ENCODE measurements at places on chromosomes 7 and 10.

- DNase-seq = no peak
These were observed 57.2 kb downstream of the ITIH5 start for GRCh38 chr10:7609556-7609955.

- no peak for DNase-seq
These were observed 16.8 kb upstream of the DLG5 start for GRCh38 chr10:77943121-77943901.

DNA sequence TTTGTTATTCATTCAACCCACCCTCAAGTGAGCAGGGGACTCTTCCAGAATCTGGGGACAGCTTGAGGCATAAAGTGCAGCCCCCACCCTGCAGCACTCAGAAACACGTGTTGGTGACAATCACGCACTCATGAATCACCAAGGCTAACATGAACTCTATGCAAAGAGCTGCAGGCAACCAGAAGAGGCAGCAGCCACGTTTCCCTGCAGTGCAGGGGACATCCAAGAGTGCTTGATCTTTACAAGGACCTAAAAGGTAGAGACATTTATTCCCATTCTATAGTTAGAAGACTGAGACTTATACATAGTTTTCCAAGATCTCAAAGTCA, 135.2 kb upstream of the GDF10 start:
- DNase-seq = no peak

- no peak for DNase-seq
These were observed 806.9 kb downstream of the TNS3 start for GRCh38 chr7:46775020-46775419.

DNA sequence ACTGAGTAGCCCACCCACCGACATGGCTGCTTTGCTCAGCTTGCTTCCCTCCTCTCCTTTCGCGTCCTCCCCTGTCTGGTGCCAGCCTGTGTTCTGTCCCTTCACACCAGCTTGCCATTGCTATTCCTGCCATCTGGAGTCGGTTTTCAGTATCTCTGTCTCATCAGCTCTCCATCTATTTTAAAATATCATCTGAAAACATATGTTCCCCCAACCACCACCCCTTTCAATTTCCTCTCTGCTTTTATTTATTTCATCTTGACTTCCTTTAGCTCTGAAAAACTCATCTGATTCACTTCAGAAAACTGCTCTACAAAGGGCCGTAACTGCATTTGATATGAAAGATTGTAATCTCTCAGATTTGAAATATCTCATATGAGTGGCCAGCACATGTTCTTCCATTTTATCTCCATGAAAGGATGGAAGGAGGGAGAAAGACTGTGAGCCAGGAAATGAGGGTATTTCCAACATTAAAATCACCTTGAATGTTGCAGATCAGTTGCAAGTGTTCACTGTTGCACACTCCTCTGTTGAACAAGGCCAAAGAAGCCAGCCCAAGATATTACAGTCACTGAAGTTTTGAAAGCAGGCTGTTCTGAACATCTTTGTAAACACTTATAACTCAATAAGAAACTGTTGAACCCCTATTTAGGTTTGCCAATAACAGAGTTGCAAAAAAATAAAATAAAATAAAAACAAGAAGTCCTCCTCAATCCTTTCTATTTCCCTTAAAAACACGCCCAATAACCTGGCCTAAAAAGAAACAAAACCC, 202.4 kb upstream of the NEBL start:
- no peak for DNase-seq

GRCh38 chr7:131735101-131735500, 178.7 kb upstream of the PODXL start:
- no peak for DNase-seq

DNA sequence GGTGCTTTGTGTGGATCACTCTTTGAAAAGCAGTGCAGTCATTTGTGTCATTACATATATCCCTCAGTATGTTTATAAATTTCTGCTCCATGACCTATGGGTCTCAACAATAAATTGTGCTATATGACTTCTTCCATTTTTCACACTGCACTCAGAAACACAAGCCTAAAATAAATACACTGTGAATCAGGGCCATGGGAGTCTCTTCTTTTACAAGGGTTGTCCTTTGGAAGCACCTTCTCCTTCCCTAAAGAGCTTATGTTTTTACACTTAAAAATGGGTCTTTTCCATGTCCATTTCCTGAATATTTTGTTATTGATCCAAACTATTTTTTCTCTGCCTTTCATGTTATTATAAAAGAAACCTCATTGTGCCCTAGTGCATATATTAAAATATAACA, 108.3 kb upstream of the MEOX2 start:
- DNase-seq = no peak

GRCh38 chr7:36683695-36684357, 40.5 kb downstream of the AOAH start:
- DNase-seq = no peak

DNA sequence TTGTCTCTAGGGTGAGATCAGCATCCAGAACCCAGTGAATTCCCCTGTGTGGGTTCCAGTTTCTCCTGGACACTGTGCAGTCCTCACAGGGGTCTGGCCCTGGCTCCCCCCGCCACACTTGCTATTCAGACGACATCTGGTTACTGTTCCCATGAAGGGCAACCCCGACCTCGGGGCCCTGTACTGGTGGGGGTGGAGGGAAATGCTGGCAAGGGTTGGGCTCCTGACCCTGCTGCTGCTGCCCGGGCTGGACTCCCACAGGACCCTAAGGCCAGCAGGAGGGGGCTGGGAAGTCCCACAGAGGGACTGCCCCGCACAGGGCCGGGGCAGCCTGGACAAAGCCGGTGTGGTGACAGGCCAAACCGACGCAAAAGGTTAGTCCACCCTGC, 768 bp upstream of the CPA1 start:
- DNase-seq = no peak

GRCh38 chr10:13820964-13821337, 234.2 kb downstream of the PRPF18 start:
- no peak for DNase-seq

GRCh38 chr7:82317257-82317721, 126.3 kb downstream of the CACNA2D1 start:
- DNase-seq = no peak

DNA sequence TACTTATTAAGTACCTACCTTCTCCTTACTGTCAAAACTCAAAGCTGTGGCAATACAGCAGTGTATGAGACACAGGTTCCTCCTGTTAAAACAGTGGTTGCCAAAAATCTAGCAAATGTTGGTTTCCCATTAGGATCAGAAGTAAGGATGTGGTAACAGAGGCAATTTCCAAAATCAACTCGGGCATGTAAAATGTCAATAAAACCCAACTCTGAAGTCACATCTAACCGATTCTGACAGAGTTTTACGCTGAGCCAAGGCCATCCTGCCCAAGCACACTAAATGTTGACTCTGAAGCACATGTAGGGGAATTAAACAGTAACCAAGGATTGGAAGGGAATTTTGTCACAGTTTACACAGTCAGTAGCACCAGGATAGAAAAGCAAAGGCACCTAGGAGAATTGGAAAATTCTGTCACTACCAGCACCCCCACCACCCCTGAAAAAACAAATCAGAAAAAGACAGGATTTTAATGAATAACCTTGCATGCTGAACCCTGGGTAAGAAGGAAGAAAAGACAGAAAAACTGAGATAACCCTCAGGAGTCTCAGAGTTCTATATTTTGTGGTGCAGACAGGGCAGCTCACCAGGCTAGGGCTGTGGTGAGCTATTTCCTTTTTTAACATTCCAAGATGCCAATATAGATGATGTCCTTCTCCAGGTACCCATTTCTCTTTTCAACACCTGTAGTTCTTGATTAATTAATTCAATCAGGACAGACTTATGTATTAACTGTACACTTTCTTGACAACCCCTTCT, 119.5 kb downstream of the DOCK4 start:
- DNase-seq = no peak

Data from GM06990 (cell line).